ENCODE measurements at places on chromosomes 5 and 9. TPM values are rescaled to one million over a fixed set of nuclear protein-coding genes. Genes with fewer than 3 reads are reported as not detected.
A peak's percentile ranks its signal among the peaks of the same experiment; 100 is the strongest.

DNA sequence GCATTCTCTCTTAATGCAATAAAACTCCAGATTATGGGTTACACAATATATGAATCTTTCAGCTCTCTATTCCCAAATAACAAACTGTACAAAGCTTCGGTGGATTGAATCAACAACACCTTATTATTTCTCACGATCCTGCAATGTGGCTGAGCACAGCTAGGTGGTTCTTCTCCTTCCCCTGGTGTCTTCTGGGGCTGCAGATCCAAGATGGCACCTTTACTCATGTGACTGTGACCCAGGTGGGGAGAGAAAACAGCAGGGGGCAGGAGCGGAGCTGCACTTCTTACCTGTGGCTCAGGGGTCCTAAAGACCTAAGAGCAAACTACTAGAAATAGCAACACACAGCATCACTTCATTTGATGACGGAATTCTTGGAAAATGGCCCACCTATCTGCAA is 233.1 kb downstream of the IRX1 start:
- H3K27ac ChIP-seq = no peak overlapping the region
- H3K4me1 ChIP-seq = no peaks in the 10 kb centered on the region
- no peak overlapping the region for H3K4me3 ChIP-seq
- no peaks in the 10 kb centered on the region for H3K36me3 ChIP-seq

DNA sequence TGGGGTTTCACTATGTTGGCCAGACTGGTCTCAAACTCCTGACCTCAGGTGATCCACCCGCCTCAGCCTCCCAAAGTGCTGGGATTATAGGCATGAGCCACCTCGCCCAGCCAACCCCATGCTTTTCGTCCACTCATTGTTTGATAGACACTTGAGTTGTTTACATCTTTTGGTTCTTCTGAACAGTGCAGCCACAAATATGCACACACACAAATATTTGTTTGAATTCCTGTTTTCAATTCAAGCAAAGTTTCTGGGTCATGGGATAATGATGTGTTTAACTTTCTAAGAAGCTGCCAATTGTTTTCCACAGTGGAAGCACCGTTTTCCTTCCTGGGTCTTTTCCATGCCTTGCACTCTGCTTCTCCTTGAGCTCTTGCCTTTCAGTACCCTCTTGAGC is 6.8 kb upstream of the PAEP start:
- DNase-seq = no peak
- no peak overlapping the region for H3K4me3 ChIP-seq
- H3K4me1 ChIP-seq = no peaks in the 10 kb centered on the region
- no peaks in the 10 kb centered on the region for H3K27me3 ChIP-seq

Gene CDKN2B
- 36.8 TPM for total RNA-seq

DNA sequence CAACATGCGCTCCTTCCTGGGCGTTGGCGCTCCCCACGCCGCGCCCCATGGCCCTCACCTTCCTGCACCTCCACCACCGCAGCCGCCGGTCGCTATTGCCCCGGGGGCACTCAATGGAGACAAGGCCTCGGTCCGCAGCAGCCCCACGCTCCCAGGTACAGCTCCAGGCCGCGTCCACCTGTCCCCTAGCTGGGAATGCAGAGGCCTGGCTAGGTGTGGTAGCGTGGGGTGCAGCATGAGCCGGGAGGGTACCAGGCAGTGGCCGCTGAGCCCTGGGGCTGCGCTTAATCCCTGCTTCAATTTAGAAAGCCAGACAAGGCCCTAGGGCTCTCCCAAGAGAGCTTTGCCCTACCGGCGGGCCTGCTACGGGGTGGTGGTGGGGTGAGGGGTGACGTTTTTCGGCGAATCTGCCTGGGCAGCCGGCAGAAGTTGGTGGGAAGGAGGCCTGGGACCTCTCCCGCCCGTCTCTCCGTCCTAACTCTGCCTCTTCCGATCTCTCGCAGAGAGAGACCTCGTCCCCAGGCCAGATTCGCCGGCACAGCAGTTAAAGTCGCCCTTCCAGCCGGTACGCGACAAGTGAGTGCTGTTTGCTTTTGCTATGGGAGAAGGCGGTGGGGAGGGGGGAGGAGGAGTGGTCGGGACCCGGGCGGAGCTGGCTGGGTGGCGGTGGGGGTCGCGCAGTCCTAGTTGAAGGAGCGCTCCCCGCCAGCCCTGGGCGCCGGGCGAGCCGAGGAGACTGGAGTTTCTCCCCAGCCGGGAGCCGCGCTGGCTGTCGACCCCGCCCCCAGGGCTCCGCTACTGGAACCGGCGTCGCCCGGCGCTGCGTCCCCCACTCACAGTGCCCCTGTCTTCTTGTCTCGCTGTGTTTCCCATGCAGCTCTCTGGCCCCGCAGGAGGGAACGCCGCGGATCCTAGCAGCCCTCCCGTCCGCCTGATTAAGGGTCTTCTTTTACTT is 4.8 kb downstream of the IRX1 start:
- peaks cover 7% of the 10 kb centered on the region for H3K4me1 ChIP-seq
- H3K36me3 ChIP-seq = no peaks in the 10 kb centered on the region
- no peak overlapping the region for H3K4me3 ChIP-seq
- peaks cover 98% of the 10 kb centered on the region for H3K27me3 ChIP-seq

DNA sequence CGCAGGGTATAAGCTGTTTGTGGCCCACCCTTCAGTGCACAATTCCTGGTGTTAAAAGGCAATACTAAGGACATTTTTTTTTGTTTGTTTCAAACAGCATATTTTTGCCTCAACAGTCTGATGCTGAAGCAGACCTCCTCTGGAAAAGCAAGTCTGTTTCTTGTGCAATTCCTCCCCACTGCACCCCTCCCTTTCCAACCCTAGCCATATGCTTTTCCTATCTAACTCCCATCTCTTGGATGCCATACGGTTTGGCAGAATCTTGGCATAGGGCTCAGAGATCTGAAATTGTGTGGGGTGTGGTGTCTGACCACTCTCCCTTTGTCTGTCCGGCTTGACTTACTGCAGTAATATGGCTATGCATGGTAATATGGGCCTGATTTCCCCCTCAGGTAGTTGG is 161.6 kb downstream of the TMEM38B start:
- H3K36me3 ChIP-seq = no peaks in the 10 kb centered on the region
- H3K27ac ChIP-seq = no peak overlapping the region
- no peak for DNase-seq
- no peak overlapping the region for H3K4me3 ChIP-seq
- no peaks in the 10 kb centered on the region for H3K4me1 ChIP-seq
- no peaks in the 10 kb centered on the region for H3K27me3 ChIP-seq

- no peak for DNase-seq
- H3K27ac ChIP-seq = no peak overlapping the region
- peak overlapping the region; percentile 15 for H3K4me3 ChIP-seq
- H3K27me3 ChIP-seq = peaks cover 18% of the 10 kb centered on the region
These were observed 160.2 kb upstream of the DAPK1 start for GRCh38 chr9:87337335-87338087.

Gene TSSK1B
- total RNA-seq = 0.20 TPM

GRCh38 chr5:56876327-56876726 is 33.1 kb upstream of the SETD9 start:
- H3K4me1 ChIP-seq = no peaks in the 10 kb centered on the region
- DNase-seq = no peak
- H3K4me3 ChIP-seq = no peak overlapping the region
- no peaks in the 10 kb centered on the region for H3K27me3 ChIP-seq
- H3K27ac ChIP-seq = no peak overlapping the region

Gene STKLD1
- not detected for total RNA-seq

- H3K27me3 ChIP-seq = no peaks in the 10 kb centered on the region
- no peaks in the 10 kb centered on the region for H3K36me3 ChIP-seq
- DNase-seq = no peak
- H3K4me3 ChIP-seq = no peak overlapping the region
- no peaks in the 10 kb centered on the region for H3K4me1 ChIP-seq
These were observed 750.5 kb downstream of the PTPRD start for GRCh38 chr9:9862235-9862810.

GRCh38 chr9:132631685-132632084 is 38.1 kb downstream of the DDX31 start:
- peaks cover 7% of the 10 kb centered on the region for H3K4me1 ChIP-seq
- H3K4me3 ChIP-seq = no peak overlapping the region
- no peak for DNase-seq

Gene WASHC1
- 6.0 TPM for total RNA-seq

Gene IL31RA
- not detected for total RNA-seq

DNA sequence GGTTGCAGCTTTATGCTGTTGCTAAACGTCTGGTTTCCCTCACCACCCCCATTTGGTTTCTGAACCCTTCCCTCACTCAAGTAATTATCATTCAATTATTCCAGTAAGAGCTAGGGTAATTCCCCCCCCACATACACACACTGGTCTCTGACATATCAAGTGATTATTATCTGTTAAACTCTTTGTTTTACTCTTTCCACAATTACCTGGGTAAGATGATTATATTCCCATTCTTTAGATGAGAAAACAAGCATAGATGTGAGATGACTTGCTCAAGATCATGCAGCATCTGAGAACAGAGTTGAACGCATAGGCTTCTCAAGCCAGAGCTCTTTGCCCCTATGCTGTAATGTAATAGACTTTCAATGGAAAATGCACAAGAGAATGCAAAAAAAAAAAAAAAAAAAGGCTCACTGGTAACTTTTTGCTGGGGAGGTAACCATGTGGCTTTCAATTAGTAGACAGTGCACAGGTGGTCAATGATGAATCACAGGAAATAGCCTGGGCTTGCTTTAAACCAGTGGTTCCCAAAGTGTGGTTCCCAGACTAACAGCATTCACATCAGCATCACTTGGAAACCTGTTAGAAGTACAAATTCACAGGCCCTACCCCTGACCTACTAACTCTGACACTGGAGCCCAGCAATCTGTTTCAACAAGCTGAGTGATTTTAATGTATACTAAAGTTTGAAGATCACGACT is 87.6 kb downstream of the PIK3R1 start:
- H3K27me3 ChIP-seq = no peaks in the 10 kb centered on the region
- no peaks in the 10 kb centered on the region for H3K4me1 ChIP-seq
- H3K27ac ChIP-seq = no peak overlapping the region
- no peak for DNase-seq

- no peaks in the 10 kb centered on the region for H3K27me3 ChIP-seq
- H3K27ac ChIP-seq = peak overlapping the region; percentile 84
- peaks cover 32% of the 10 kb centered on the region for H3K4me1 ChIP-seq
- no peak overlapping the region for H3K4me3 ChIP-seq
- H3K36me3 ChIP-seq = no peaks in the 10 kb centered on the region
- DNase-seq = no peak
These were observed 25.5 kb downstream of the ADAM19 start for GRCh38 chr5:157549954-157550549.

Gene TTC39B
- total RNA-seq = 33.7 TPM

DNA sequence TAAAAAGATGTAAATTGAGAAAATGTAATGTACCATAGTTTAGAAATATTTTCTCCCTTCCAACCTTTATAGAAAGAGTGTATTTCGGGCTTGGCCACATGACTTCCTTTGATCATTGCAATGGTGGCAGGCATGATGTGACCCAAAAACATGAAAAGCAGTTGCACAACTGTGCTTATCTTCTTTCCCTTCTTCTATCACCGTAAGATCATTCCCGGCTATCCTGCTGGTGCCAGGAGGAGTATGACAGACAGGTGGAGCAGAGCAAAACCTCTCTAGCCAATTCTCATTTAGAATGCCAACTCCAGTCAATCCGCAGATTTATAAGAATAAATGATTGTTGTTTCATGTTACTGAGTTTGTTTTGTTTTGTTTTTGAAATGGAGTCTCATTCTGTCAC is 10.6 kb upstream of the TESK1 start:
- DNase-seq = no peak
- H3K4me1 ChIP-seq = no peaks in the 10 kb centered on the region
- H3K4me3 ChIP-seq = no peak overlapping the region
- H3K36me3 ChIP-seq = no peaks in the 10 kb centered on the region
- H3K27ac ChIP-seq = no peak overlapping the region

Gene ENC1
- total RNA-seq = 25.7 TPM

DNA sequence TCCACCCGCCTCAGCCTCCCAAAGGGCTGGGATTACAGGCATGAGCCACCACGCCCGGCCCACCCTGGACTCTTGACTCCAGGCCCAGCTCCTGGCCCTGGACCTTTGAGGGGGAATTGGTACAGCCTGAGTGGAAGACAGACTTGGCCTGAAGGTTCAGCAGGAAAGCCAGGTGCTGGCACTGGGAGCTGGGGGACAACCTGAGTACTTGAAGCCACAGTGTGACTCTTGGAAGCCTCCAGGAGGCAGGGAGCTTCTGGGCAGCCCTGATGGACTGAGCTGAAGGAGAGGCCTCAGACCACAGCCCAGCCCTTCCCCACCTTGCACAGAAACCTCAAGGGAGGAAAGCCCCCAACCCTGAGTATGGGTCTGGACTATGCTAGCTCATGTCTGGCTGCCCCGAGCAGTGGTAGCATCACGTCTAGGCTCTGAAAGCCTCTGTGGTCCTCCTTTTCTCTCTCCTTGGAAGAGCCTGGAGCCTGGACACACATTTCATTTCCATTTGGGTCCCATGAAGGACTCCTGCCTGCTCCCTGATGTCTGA is 54.1 kb downstream of the RASGEF1C start:
- H3K36me3 ChIP-seq = no peaks in the 10 kb centered on the region
- no peaks in the 10 kb centered on the region for H3K27me3 ChIP-seq
- H3K4me1 ChIP-seq = no peaks in the 10 kb centered on the region
- H3K27ac ChIP-seq = no peak overlapping the region
- peak; percentile 5 for DNase-seq

Gene OGN
- total RNA-seq = 7.2 TPM

- H3K27me3 ChIP-seq = no peaks in the 10 kb centered on the region
- no peaks in the 10 kb centered on the region for H3K36me3 ChIP-seq
- peak within 1 kb of the TSS; percentile 90 for H3K27ac ChIP-seq
- peaks cover 18% of the 10 kb centered on the region for H3K4me1 ChIP-seq
- H3K4me3 ChIP-seq = peak within 1 kb of the TSS; percentile 58
These were observed at the start of gene NREP for GRCh38 chr5:111756581-111757354. Gene NREP, minus strand, starts transcription at chr5:111757194. Its CDS starts 1,422 bp downstream, at chr5:111755772.

Gene ANKRD31
- total RNA-seq = not detected

DNA sequence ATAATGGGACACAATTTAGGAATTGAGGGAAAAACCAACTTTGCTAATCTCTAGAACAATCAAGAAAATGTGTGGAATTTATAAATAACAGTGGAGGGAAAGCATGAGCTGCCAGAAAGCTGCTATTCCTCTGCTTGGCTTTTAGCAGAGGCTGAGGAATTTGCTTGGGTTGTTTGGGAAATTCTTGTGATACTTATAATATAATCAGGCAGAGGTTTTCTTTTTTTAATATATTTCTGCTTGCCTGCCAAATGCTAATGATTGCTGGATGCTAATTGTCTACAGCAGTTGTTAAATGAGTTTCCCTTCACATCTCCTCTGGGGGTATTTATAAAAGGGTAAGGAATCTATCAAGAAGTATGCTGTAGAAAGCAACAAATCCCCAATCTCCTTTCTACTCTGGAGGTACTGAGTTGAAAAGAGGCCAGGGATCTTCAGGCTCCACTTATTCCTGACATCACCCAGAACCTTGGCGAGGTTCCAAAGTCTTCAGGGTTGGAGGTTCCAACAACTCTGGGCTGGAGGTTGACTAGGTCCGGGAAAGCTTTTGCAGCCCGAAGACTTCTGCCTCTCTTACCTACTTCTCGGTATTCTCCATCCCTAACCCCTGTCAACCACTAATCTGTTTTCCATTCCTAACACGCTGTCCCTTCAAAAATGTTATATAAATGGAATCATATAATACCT is 60.4 kb upstream of the TMED7 start:
- H3K27me3 ChIP-seq = no peaks in the 10 kb centered on the region
- no peak overlapping the region for H3K4me3 ChIP-seq
- DNase-seq = no peak

Gene AQP7
- 207 TPM for total RNA-seq

Gene PCDHB3
- total RNA-seq = not detected

Gene LCN10
- total RNA-seq = 33.6 TPM

- H3K27ac ChIP-seq = no peak overlapping the region
- no peaks in the 10 kb centered on the region for H3K36me3 ChIP-seq
These were observed 309.4 kb downstream of the IRX1 start for GRCh38 chr5:3905031-3905430.

Gene PCDHB14
- 3.0 TPM for total RNA-seq
